Chondrocyte (in vitro differentiated cells): ENCODE measurements at places on chromosomes 12 and 14. TPM values are rescaled to one million over a fixed set of nuclear protein-coding genes. Genes with fewer than 3 reads are reported as not detected.

DNA sequence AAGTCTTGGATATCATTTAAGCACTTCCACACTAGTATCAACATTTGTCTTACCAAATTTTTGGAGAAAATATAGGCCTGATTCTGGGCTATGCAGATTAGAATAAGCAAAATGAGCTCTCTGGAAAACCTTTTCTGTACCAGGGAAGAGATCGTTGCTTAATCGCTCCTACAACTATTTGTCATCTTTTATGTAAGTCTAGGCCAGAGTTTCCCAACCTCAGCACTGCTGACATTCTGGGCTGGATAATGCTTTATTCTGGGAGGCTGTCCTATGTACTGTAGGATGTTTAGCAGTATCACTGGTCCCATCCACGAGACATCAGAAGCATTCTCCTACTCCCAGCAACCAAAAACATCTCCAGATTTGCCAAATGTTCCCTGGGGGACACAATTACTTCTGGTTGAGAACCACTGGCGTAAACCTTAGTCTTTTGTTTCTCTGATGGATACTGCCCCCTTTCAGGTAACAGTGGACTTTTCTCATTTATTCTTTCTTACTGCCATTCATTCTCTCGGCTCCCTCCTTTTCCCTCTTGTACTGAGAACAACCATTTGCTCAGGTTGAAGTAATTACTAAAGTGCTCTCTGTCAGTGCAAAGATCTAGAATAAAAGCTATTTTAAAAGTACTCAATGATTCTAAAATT, 316.9 kb upstream of the E2F7 start:
- H3K4me1 ChIP-seq, result no peaks in the 10 kb centered on the region
- H3K36me3 ChIP-seq, result no peaks in the 10 kb centered on the region
- no peak overlapping the region for H3K4me3 ChIP-seq
- no peak overlapping the region for H3K27ac ChIP-seq
- no peak for DNase-seq

GRCh38 chr12:130286041-130286440, 51.6 kb upstream of the PIWIL1 start:
- H3K4me3 ChIP-seq, result no peak overlapping the region
- DNase-seq, result no peak
- H3K36me3 ChIP-seq, result peaks cover 2% of the 10 kb centered on the region
- H3K4me1 ChIP-seq, result peaks cover 17% of the 10 kb centered on the region
- no peak overlapping the region for H3K27ac ChIP-seq

DNA sequence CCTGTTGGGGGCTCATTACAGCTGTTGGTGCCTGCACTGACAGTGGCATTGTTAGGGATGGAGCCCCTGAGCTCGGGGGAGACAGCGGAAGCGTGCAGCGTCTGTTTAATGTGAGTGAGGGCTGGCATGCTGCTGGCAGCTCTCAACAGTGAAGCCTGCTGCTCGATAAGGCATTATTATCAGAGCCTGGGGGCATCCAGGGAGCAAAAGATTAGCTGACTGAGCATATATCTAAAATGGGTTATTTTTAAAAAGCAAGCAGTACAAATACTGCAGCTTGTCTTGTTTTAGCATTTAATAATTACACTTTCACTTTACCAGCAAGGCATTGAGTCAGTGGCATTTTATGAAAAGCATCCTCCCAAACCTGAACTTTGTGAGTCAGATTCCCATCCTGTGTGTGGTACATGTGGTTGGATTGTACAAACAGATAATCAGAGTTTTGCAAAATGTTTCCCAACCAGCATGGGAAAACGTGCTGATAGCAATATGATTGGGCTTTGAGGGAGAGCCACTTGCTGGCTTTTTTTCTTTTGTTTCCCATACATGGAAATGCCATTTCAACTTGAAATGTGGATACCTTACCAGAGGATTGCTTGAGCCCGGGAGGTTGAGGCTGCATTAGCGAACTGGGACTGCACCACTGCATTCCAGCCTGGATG, 150.8 kb downstream of the PRKCH start:
- H3K36me3 ChIP-seq, result no peaks in the 10 kb centered on the region

GRCh38 chr12:45260854-45261253, 45.0 kb downstream of the ANO6 start:
- H3K4me1 ChIP-seq, result peaks cover 34% of the 10 kb centered on the region
- H3K36me3 ChIP-seq, result peaks cover 2% of the 10 kb centered on the region
- H3K27me3 ChIP-seq, result no peaks in the 10 kb centered on the region
- H3K27ac ChIP-seq, result no peak overlapping the region

KRT78 gene
- not detected in 3 replicates for total RNA-seq

GRCh38 chr12:101685092-101685491, 12.3 kb upstream of the CHPT1 start:
- H3K4me1 ChIP-seq, result peaks cover 5% of the 10 kb centered on the region
- no peak overlapping the region for H3K27ac ChIP-seq
- no peaks in the 10 kb centered on the region for H3K36me3 ChIP-seq
- H3K4me3 ChIP-seq, result no peak overlapping the region
- H3K27me3 ChIP-seq, result no peaks in the 10 kb centered on the region
- DNase-seq, result no peak

IL22 gene
- total RNA-seq, result not detected in 3 replicates

TPH2 gene
- not detected in 3 replicates for total RNA-seq

- no peak overlapping the region for H3K4me3 ChIP-seq
- H3K36me3 ChIP-seq, result no peaks in the 10 kb centered on the region
- H3K4me1 ChIP-seq, result no peaks in the 10 kb centered on the region
- no peak for DNase-seq
- H3K27ac ChIP-seq, result no peak overlapping the region
- no peaks in the 10 kb centered on the region for H3K27me3 ChIP-seq
Observed at GRCh38 chr12:97380440-97380839, 82.2 kb upstream of the RMST start.

STYK1 gene
- 0.12 to 0.31 TPM (median 0.15 TPM) in 3 replicates for total RNA-seq

GRCh38 chr12:5648692-5649359, 216.9 kb downstream of the NTF3 start:
- peaks cover 23% of the 10 kb centered on the region for H3K27me3 ChIP-seq
- H3K4me3 ChIP-seq, result no peak overlapping the region
- H3K36me3 ChIP-seq, result no peaks in the 10 kb centered on the region
- H3K27ac ChIP-seq, result no peak overlapping the region
- DNase-seq, result no peak
- peaks cover 6% of the 10 kb centered on the region for H3K4me1 ChIP-seq
